ENCODE measurements at places on chromosomes 13 and 19.
A peak's percentile ranks its signal among the peaks of the same experiment; 100 is the strongest.

DNA sequence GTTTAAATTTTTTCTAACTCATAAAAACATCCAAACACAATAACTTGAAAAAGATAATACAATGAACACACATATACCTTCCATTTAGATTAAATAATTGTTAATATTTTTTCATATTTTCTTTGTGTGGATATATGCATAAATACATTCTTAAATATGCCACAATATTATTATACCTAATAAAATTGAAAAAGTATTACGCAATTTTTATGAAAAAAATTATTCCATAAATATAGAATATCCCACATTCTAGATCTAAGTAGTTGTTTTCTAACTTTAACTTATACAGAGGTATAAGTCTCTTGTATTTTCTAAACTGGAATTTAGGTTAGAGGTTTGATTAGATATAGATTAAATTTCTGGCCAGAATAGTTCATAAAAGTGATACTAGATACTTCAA is 34.3 kb downstream of the POU4F1 start:
- no peak for DNase-seq

- no peak for DNase-seq
These were observed 38.0 kb downstream of the BICRA start for GRCh38 chr19:47646924-47647323.

GRCh38 chr19:17260842-17261325 is 3.7 kb downstream of the USHBP1 start:
- peak; percentile 24 for DNase-seq

DNA sequence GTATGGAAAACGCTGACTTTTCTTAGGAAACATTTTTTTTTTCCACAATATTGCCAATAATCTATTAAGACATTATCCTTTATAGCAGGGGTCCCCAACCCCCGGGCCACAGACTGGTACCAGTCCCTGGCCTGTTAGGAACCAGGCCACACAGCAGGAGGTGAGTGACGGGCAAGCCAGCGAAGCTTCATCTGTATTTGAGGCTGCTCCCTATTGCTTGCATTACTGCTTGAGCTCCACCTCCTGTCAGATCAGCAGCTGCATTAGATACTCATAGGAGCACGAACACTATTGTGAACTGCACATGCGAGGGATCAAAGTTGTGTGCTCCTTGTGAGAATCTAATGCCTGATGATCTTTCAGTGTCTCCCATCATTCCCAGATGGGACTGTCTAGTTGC is 793.7 kb downstream of the SLITRK5 start:
- no peak for DNase-seq

DNA sequence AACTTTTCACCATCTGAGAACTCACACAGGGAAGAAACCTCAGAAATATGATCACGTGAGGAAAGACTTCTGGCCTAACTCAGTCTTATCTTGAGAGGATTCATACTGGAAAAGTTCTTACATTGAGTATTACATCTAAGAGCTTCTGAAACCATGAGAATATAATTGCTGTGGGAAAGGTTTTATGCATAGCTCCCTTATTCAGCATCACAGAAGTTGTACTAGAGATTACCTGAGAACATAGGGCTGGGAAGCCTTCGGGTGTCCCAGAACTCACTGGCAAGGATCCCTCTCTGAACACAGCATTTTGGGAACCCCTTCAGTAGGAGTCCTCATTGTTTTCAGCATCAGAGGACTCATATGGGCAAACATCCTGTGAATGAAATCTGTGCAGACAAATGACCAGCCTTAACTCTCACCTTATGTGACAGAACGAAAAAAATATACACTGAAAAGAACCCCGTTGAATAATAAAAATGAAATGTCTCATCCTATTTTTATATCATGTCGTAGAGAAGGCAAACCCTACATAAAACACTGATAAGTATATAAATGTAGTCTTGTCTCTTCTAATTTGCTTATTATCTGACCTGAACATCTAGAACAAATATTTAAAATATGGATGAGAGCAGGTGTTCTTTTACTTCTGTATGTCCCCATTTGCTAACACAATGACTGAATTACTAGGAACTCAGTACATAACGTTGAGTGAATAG is 14.2 kb downstream of the ZNF274 start:
- DNase-seq: no peak

GRCh38 chr13:80469853-80470381 is 129.0 kb upstream of the SPRY2 start:
- DNase-seq: no peak

DNA sequence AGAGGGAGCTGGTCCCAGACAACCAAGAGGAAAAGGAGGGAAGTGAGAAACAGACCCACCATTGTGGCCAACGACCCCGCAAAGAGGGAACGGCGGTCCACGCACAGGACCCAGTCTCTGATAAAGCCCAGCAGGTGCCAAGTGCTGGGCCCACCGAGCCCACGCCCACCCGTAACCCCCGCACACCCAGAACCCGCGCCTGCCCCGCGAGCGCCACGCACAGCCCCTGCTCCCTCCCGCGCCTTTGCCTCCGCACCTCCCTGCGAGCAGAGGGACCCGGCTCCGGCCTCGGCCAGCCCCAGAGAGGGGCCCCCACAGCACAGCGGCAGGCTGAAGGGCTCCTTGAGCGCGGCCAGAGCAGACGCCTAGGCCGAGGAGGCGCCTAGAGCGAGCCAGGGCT is 1192.2 kb downstream of the PCDH17 start:
- no peak for DNase-seq

DNA sequence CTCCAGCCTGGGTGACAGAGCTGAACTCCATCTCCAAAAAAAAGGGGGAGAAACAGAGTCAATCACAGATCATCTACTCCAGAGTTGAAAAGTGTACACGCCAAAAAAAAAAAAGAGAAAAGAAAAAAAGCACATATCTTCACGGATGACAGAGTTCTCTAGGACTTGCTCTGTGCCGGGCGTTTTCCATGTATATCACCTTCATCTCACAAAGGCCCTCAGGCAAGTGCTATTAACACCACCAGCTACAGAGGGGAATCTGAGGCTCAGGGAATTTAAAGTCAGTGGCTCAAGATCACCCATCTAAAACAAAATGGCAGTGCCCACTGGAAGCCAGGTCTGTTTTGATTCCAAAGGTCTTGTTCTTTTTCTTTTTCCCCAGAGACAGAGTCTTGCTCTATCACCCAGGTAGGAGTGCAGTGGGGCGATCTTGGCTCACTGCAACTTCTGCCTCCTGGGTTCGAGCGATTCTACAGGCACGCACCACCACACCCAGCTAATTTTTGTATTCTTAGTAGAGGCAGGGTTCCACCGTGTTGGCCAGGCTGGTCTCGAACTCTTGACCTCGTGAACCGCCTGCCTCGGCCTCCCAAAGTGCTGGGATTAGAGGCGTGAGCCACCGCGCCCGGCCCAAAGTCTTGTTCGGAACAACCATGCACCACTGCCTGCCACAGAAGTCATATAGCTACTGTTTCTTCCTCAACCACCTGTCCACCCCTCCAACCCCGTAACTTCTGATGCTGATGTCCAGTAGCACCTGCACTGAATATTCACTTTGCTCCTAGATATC is 42.2 kb downstream of the SAE1 start:
- no peak for DNase-seq

GRCh38 chr13:33637978-33638743 is 179.8 kb upstream of the RFC3 start:
- no peak for DNase-seq

DNA sequence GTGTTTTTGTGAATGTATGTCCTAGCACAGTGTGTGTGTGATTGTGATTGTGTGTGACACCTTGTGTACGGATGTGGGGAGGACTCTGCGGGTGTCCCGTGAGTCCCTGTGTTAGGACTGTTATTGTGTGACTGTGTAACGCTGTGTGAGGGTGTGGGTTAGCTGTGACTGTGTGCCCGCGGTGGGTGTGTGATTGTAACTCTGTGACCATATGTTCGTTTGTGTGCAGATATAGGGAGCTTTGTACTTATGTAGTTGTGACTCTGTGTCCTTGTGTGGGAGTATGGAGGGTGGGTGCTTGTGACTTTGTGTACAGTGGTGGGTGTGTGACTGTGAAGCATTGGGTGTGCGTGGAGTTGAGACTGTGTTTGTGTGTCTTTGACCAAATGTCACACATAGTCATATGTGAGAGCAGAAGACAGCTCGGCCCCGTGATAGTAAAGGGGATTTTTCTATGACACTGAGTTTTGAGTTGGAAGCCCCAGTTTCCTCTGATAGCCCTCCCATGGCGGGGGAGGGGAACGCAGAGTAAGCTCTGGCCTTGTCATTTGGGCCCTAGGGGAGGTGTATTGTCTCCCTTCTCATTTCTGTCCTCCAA is 949 bp upstream of the ZNF260 start:
- no peak for DNase-seq

DNA sequence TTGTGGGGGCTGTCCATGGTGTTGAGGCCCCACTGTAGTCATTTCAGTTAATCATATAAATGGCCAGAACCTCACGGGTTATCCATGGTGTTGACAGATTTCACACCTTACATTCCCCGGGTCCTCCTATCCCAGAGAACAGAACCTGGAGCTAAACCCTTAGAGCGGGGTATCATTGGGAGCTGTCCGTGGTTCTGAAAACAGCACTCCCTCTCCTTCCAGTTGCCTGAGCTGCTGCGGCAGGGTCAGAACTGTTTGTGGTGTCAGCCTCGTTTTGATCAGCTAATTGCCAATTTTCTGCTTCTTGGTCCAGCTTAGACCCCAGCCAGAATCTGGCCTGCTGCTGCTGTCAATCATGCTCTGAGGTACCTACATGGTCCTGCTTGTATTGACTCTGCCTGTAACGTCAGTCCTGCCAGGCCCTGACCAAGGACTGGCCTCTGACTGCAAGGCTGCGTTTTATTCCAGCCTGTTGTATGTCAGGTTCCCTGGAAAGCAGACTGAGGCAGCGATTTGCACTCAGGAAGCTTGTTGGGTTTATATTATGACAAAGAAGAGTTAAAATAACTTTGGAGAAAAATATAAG is 55.8 kb upstream of the KCTD15 start:
- DNase-seq: peak; percentile 8

DNA sequence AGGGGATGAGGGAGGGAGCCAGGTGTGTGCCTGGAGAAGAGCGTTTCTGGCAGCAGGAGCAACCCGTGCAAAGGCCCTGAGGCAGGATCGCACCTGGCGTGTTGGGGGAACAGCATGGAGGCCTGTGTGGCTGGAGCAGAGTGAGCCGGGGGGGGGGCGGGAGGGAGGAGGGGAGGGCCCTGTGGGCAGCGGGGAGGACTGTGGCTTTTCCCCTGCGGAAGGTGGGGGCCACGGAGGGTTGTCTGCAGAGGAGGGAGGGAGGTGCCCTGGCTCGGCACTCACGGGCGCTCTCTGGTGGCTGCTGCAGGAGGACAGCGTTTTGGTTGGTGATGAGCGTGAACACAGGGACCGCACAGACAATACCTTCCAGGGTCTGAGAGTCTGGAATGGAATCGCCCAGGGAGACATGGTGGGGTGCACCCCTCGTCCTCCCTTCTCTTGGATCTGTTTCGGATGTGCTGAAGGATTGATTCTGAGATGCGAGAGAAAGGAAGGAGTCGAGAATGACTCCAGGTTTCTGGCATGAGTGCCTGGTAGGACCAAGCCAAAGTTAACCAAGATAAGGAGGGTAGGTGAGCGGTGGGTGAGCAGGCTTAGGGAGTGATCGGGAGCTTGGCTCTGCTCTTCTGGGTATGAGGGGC is 6.5 kb downstream of the RAB11B start:
- peak; percentile 8 for DNase-seq

DNA sequence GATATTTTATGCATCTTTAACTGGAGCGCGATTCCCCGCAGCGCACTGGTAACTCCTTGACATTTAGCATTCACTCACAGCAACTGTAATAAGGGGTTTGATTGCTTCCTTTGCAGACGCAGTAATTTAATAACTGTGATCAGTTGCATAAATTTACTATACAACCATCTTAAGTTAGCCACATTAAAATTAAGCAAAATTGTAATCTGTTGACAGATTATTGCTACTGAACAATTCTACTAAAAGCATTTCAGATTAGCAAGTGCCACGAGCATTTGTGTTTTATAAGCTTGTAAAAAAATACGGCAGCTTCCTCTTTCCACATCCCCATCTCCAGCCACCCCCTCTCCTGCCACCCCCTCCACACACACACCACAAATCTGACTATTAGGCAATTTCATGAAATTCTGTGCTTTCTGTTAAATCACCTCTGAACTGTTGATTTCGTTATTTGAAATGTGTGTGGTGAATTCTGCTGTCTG is 44.4 kb downstream of the TSHZ3 start:
- no peak for DNase-seq

GRCh38 chr19:2561895-2562294 is 86.0 kb downstream of the GADD45B start:
- DNase-seq: no peak

DNA sequence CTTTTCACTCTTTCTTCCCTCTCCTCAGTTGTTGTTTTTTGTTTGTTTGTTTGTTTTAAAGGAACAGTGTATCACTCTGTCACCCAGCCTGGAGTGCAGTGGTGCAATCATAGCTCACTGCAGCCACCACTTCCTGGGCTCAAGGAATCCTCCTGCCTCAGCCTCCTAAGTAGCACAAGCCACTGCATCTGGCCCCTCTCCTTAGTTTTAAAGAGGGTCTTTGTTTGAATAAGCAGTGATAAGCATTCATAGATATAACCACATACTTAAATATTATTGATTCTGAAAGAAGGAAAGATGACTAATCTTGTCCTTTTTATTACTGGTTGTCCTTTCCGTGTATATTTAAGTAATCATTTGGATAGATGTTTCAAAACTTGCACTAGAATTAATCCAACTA is 26.7 kb downstream of the ERCC5 start:
- no peak for DNase-seq

GRCh38 chr19:29323021-29323430 is 110.1 kb upstream of the UQCRFS1 start:
- no peak for DNase-seq

GRCh38 chr13:101155920-101156319 is 260.4 kb downstream of the NALCN start:
- DNase-seq: no peak

DNA sequence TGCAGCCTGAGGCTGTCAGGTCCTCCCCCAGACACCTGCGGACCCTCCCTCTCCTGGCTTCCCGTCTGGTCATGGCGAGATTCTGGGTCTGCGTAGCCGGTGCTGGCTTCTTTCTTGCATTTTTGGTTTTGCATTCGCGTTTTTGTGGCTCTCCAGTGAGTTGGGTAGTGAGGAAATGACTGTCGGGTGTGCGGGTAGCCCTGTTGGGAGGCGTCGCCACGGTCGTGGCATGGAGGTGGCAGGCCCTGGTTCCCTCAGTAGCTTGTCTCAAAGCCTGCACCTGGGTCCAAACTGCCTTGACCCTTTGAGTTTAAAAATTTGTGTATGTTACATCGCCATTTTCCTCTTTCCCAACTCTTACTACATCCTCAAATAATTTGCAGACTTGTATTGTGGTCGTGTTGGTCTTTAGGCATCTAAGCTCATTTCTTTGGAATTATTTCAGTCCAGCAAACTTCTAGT is 344 bp downstream of the NHLRC3 start:
- no peak for DNase-seq

GRCh38 chr19:15248648-15249527 is 16.6 kb upstream of the EPHX3 start:
- DNase-seq: peak; percentile 46

- DNase-seq: no peak
These were observed 2.6 kb downstream of the TNFRSF19 start for GRCh38 chr13:23572836-23573235.

GRCh38 chr19:14670408-14670807 is 4.2 kb downstream of the ADGRE3 start:
- DNase-seq: no peak
